ENCODE measurements at places on chromosomes 6 and 20.

DNA sequence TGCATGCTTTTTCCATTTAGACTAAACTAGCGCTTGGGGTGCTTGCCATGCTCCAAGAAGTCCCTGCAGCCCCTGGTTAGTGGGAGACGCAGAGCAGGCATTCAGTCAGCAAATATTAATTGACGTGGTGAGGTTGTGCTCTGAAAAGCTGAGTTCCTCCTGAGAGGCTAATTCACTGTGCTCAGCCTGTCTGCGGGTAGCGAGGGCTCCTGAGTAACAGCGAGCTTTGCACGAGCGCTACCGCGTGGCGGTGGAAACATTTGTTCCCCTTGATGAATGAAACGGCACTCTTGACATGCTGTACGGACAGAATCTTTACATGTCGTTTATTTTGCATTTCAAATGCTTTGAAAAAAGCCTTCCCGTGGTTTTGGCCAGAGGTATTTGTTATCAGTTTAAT lies 170.6 kb upstream of the AGPAT4 start:
- no peak for DNase-seq

GRCh38 chr6:166598441-166599138 lies 12.1 kb upstream of the RAMACL start:
- peak; percentile 11 for DNase-seq

- DNase-seq, result no peak
These were observed 113.7 kb downstream of the PHACTR3 start for GRCh38 chr20:59718071-59718470.

GRCh38 chr6:138297761-138298298 lies 79.5 kb upstream of the PBOV1 start:
- DNase-seq, result no peak

- peak; percentile 12 for DNase-seq
These were observed 2.8 kb upstream of the ZNF292 start for GRCh38 chr6:87152526-87152955.

GRCh38 chr20:51311636-51312479 lies 230.7 kb downstream of the NFATC2 start:
- no peak for DNase-seq

- DNase-seq, result peak; percentile 41
These were observed 1.2 kb downstream of the LAMA5 start for GRCh38 chr20:62365814-62366369.

DNA sequence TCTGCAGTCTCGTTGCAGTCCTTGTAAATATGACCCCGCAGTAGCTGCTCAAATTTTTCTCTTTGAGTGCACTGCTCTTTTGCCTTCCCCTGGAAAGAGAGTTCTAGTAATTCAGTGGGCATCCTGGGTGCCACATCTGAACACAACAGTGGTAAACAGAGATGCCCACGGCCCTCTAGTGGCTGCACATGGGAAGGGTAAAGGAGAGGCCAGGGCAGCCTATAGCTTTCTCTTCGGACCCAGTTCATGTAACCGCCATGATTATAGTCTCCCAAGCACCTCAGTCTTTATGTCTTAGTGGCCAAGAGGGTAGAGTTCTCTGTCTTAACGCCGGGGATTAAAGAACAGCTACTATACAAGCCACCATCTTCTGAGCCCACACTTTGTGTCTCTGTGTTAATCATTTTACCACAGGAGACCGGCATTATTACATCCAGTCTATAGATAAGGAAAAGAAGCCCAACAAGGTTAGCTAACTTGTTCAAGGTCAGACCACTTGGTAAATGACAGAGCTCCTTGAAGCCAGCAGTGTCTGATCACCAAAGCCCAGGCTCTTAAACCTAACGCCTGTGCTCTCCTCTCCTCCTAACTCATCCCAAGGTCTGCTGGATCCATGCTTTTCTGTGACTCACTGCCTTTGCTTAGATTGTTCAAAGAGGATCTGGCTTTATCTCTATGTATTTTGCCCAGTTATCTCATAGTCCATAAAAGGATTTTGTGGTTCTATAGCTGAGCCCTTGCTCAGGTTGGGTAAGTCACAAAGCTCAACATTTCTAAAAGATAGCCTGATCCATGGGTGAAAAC lies 81.8 kb downstream of the ISM1 start:
- DNase-seq, result peak; percentile 66

GRCh38 chr20:36162272-36162966 lies 7.9 kb downstream of the EPB41L1 start:
- no peak for DNase-seq

Measured in mucosa of descending colon (tissue), 3 donors.